Stimulated activated naive CD8-positive, alpha-beta T cell treated with anti-CD3 and anti-CD28 coated beads, Interleukin-15, Interleukin-2, amounts not matched to agents 100 U/mL and 50 U/mL, for 24 hours (primary cell): ENCODE measurements at places on chromosomes 11 and 22.

DNA sequence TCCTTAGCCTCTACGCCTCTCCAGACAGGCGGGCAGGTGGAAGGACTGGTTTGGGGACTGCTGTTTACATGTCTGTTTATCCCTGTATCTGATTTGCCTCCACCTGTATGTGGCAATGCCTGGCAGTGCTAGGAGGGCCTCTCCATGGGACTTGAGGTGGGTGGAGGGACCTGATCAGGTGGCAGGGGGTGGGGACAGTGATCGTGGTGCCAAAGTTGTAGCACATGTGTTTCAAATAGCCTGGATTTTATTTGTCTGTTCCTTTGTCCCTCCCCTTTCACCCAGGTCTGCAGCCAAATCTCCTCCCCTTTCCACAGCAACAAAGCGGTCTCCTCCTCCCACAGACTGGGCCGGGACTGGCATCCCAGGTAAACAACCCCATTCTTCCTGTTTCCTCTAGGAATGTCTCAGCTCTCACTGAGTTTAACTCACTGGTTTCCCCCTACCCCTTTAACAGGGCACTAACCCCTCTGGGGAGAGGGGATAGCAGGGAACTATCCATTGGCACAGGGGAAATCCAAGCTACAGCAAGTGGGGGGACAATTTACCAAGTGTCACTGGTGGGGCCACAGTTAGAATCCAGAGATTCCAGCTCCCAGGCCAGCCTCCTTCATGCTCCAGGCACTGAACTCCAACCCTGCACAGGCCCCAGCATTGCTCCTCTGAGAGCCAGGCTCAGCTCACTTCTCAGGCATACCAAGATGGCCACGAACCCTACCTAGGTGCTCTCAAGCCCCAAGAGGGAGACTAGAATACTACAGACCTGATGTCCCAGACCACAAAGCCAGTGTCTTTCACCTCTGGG is 22.9 kb upstream of the TLCD5 start:
- no peak for DNase-seq

- DNase-seq, result no peak
These were observed 63.7 kb downstream of the LIF start for GRCh38 chr22:30182815-30183214.

- no peak for DNase-seq
These were observed 108.8 kb downstream of the PPP6R3 start for GRCh38 chr11:68569357-68569756.

DNA sequence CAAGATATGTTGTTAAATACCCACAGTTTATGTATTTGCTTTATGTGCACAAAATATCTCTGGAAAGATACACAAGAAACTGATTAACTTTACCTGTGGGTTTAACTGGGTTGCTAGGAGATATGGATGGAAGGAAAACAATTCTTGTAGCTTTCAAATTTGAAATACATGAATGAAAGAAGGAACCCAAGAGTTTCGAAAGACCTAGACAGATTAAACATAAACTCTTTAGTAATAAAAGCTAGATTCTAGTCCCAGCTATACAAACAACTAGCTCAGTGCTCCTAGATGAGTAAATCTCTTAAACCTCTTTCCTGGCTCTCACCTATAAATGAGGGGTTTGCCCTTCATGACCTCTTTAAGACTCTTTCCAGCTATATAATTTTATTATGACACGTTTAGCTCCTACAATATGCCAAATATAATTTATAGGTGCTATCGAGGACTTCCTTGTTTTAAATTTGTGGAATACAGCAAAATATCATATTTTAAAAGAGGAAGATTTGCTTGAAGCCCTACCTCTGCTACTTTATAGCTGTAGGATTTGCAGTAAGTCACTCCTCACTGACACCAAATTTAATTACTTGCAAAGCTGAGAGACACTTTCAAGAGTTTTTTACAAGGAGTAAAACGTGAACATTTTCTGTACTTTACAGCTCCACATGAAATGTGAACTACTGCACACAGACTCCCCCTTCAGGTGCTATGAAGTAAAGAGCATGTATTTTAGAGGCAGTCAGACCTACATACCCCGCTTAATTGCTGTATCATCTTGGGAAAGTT is 50.7 kb downstream of the RRAS2 start:
- DNase-seq, result no peak

DNA sequence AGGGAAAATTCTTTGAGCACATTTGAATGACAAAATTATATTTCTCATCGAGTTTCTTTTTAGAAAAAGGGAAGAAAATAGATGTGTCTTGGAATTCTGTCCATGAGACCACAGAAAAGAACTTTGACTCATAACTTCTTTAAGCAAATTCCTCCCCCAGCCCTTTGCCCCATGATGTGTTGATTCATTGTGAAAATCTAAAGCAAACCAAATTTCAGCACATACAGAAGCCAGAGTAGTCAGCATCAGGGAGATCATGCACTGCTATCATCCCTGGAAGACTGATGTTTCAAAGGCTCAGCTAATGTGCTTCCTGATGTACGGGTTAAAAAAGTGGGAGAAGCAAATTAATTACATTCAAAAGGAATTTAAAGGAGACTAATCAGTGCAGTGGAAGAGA is 159.7 kb downstream of the FAT3 start:
- no peak for DNase-seq
